ENCODE measurements at places on chromosomes 2 and 18. TPM values are rescaled to one million over a fixed set of nuclear protein-coding genes. Genes with fewer than 3 reads are reported as not detected.

- no peak for DNase-seq
These were observed 198.9 kb downstream of the AGAP1 start for GRCh38 chr2:235692671-235693171.

DNA sequence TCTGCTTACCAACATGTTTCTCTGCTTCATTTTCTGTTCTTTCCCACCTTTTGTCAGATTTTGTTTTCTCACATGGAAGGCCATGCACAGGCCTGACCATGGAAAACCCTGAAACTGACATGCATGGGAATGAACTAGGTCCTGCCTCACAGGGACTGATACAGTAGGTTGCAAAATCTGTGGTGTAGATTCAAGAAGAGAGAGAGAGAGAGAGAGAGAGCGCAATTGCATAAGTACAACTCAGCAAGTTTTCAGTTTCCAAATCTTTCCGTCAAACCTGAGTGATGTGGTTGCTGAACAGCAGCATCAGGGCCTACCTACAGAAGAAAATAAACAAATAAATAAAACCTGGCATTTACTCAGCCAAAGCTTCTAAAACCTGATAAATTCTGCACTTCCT, 87.5 kb upstream of the RNF152 start:
- no peak for DNase-seq

The FSHR gene
- 0.38 TPM for total RNA-seq

The LGALSL gene
- 12.4 TPM for total RNA-seq

- DNase-seq, result no peak
These were observed 46.8 kb upstream of the PTPRM start for GRCh38 chr18:7520200-7520785.

DNA sequence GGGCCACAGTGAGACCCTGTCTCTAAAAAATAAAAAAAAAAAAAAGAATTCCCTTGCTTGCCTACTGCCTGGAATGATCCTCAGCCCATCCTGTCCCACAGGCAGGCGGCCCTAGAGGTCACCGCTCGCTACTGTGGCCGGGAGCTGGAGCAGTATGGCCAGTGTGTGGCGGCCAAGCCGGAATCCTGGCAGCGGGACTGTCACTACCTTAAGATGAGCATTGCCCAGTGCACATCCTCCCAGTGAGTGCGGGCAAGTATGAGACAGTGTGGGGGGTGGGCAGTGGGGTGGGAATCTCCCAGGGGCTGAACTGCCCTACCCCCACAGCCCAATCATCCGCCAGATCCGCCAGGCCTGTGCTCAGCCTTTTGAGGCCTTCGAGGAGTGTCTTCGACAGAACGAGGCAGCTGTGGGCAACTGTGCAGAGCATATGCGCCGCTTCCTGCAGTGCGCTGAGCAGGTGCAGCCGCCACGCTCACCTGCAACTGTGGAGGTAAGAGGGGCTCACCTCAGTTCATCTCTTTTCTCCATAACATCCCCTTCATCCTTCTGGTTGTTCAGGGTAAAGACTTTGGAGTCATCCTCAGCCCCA, 1.6 kb downstream of the CHCHD5 start:
- DNase-seq, result no peak

- no peak for DNase-seq
These were observed 103.8 kb downstream of the WDPCP start for GRCh38 chr2:63484481-63484880.

The MYO1B gene
- total RNA-seq, result 95.7 TPM

Measured in astrocyte (in vitro differentiated cells and primary cell).